ENCODE measurements at places on chromosomes 13 and 19.

- no peak for DNase-seq
Measured at GRCh38 chr19:19115954-19116353, 22.3 kb downstream of the TMEM161A start.

DNA sequence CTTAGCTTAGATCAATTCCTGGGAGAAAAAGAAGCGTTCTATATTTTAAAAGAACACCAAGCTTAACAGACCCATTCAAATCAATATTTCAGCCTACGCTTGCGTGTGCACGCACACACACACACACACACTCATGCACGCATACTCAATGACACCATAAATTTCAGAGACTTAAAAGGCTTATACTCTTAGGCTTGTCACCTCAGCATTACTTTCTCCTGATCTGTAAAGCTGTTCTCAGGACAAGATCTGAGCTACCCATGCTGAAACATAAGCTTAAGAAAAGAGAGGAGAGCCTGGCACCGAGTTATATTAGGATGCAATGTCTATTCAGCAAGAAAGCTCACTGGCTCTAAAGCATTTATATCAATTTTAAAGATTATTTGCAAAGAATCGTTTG is 368.5 kb downstream of the FGF14 start:
- DNase-seq: no peak

DNA sequence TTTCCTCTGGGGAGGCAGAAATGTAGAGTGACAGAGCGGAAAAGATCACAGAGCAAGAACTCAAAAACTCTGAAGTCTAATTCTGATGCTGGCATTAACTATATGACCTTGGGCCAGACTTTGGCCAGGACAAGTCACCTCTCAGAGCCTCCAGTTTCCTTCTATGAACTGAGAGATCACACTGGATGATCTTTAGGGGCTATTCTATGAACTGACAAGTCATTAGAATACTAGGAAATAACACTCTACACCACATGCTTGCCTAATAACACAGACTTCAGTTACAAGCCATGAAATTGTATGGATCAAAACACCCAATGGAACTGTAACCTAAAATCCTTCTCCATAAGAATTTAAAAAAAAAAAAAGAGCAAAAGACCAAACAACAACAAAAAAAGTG is 16.9 kb downstream of the SLC25A30 start:
- no peak for DNase-seq

- peak; percentile 71 for DNase-seq
Measured at GRCh38 chr19:48391100-48392005, at the start of gene KDELR1. Gene KDELR1, minus strand, starts transcription at chr19:48391551. Its CDS starts 193 bp downstream, at chr19:48391358.

GRCh38 chr19:56423276-56423984 is 19.3 kb downstream of the ZNF583 start:
- DNase-seq: no peak

All from NCI-H446 (cell line).